ENCODE measurements at places on chromosomes 5 and 9. TPM values are rescaled to one million over a fixed set of nuclear protein-coding genes. Genes with fewer than 3 reads are reported as not detected.

Gene TLX3
- not detected for total RNA-seq

Gene WNT8A
- not detected for total RNA-seq

Gene FLT4
- total RNA-seq = 0.95 TPM

Gene FANCG
- 112 TPM for total RNA-seq

Gene STK10
- total RNA-seq = 281 TPM

Gene ZNF879
- total RNA-seq = 3.2 TPM

Gene SLC6A19
- not detected for total RNA-seq

Gene EIF4E1B
- not detected for total RNA-seq

Gene C9orf57
- not detected for total RNA-seq

Gene OR1J2
- not detected for total RNA-seq

Data from T-helper 2 cell treated with Interferon-gamma antibody and Interleukin-4, amounts not matched to agents 100 ng/mL and 5 ng/mL, for 36 hours (primary cell).